Dorsolateral prefrontal cortex (tissue), 122 donors: ENCODE measurements at places on chromosomes 4 and X.

DNA sequence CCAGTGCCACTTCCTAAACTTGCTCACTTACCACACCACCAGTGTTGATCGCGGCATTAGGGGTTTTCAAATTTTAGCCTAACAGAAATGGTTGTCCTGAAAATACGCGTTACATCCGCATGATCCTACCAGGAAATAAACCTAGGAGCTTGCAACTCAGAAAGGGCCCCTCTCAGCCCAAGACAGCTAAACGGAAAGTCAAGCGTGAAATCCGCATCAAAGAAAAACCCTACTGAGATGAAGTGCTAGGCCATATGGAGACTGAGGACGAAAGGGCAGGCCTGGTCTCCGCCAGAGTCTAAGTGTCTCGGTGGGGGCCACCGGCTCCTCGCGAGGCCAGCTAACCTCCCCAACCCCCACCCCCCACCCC, 626 bp downstream of the YTHDC1 start:
- DNase-seq = no peak

DNA sequence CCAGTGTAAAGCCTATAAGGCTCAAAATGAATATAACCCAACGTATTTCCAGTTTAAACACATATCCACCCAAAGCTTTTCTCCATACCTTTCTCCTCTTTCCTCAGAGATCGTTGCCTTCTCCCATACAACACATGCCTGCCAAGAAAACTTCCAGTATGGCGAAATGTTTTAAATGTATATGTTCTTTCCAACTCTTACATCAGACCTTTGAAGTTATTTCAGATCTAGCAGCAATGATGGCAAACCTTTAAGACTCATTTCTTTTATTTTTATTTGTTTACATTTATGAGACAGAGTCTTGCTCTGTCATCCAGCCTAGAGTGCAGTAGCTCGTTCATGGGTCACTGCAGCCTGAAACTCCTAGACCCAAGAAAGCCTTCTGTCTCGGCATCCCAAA, 265.4 kb downstream of the BMPR1B start:
- no peak for DNase-seq

GRCh38 chrX:110748256-110748806, 47.3 kb downstream of the CHRDL1 start:
- no peak for DNase-seq

DNA sequence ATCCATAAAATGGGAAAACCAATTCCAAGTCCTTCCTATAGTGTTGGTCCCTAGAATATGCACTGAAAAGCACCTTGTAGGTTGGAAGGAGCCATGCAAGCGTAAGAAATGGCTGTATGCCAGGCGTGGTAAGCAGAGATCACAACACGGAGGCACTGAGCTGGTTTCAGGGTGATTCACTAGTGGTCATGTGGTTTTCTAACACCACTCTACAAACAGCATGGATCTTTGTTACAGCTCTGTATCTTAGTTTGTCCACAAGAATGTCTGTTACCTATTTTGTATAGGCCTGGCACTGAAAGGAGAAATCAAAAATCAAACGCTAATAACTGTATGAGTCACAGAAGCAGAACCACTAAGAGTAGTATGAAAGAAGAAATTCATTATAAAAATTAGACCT, 71.9 kb downstream of the MAGEB17 start:
- DNase-seq = no peak

DNA sequence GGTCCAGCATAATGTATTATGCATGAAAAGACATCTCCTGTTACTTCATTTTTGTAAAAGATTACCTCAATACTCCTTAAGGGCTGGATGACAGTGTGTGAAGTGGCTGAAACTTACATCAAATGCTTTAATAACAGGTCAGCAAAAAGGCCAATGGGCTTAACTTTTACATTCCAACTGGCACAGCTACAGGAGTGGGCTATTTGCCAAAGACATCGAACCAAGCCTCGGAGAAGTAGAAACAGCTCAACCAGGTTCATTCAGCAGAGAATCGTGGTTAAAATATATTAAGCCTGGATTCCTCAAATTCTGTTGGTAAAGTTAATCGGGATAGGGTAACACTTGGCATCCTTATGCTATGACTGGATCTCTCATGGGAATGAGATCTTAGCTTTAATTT, 639.7 kb downstream of the TRIML1 start:
- no peak for DNase-seq

GRCh38 chr4:18342847-18343246, 321.3 kb upstream of the LCORL start:
- DNase-seq = no peak

DNA sequence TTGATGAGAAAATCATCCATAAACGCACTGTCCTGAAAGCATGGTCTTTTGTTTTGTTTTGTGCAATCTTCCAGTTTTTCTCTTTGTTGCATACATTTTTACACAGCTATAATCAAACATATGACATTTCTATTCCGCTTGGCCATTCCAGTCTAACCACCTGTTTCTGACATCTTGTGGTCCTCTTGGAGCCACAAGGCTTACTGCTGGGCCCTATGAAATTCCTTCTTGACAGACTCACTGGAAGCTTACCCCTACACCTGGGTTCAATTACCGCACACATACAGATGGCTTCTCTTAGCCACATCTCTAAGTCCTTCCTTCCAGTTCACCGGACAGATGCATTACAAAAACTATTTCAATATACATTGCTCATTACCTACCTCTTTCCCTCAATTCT, 72.4 kb downstream of the PAPSS1 start:
- no peak for DNase-seq
